ENCODE measurements at places on chromosomes 4 and X.

DNA sequence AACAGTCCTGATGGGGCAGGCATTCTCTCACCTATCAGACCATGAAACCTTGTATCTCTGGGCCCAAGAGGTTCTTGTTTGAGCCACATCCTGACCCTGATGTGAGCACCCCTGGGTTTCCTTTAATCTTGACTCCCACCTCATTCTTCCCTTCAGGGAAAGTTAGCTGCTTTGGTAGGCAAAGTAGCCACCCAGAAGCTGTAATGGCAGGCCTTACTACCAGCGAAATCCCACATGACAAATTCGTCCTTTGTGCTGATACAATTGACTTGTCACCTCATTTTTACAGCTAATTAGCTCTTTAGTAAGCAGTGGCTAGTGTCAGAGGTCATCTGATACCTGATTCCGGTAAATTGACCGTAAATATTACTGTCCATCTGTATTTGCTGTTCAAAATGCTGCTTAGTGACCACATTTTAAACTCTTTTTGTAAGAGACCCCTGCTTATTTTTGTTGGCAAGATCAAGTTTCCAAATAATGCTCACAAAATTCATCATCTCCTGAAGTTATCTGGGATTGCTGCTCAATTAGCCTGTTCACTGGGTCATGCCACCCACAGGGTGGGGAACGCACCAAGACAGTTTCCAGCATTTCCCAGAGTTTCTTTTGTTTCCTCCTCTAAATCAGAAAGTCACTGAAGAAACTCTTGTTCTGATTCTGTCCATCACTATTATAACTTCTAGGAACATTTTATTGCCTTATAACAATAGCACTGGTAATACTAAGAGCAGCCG lies 329.7 kb downstream of the GPAT3 start:
- DNase-seq, result no peak

DNA sequence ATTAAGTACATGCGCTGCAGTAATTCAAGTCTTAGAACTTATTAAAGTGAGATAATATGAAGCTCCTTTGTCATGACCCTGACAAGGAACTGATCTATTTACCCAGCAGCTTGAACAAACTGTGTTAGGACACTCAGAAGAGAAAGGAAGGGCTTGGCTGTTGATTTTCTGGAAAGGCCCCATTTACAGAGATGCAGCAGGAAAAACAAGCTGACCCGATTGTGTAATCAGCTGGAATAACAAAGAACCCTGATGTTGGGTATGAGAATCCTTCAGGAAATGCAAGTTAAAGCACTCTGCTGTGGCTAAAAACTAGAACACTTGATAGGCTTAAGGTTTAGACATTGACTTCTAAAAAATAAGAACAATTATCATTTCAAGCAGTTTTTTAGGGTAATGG lies 64.8 kb downstream of the TBC1D9 start:
- no peak for DNase-seq

- DNase-seq, result no peak
Measured at GRCh38 chrX:111133389-111133788, 37.4 kb downstream of the PAK3 start.

DNA sequence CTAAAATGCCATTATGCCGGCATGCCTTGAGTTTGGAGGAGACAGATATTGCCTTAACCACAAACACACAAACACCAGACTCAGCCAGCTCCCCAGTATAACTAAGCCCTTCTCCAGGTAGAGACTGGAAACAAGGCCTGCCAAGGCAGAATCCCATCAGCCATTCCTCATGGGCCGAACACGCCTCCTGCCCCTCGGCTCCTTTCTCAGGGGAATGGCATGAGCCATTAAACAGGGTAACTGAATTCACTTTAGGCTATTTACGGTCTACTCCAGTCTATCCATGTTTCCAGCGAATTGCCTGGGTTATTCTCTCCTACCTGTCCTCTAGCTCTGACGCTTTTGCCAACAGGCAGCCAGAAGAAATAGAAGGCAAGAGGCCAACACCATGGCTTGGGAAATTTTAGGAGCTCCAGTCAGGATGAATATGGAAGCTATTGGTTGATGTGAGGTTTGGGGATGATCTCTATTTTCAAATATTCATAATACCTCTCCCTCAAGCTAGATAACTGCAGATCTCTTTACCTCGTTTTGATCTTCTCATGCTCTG lies 4.9 kb downstream of the SEL1L3 start:
- no peak for DNase-seq

DNA sequence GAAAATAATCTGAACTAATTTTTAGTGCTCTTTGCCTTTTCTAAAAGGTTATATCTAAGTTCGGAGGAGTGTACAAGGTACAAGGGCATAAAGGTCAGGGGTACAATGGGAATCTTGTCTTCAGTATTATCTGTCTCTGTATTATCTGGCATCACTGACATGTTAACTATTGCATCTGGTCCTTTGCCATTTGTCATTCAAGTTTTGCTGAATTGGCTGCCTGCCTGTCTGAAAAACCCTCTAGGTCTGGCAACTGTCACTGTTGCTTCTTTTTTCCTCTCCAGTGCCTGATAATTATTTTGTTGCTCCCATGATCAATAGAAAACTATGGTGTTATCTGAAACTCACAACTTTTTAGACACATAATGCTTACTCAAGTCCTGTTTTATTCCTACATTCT lies 112.5 kb upstream of the STK26 start:
- no peak for DNase-seq

DNA sequence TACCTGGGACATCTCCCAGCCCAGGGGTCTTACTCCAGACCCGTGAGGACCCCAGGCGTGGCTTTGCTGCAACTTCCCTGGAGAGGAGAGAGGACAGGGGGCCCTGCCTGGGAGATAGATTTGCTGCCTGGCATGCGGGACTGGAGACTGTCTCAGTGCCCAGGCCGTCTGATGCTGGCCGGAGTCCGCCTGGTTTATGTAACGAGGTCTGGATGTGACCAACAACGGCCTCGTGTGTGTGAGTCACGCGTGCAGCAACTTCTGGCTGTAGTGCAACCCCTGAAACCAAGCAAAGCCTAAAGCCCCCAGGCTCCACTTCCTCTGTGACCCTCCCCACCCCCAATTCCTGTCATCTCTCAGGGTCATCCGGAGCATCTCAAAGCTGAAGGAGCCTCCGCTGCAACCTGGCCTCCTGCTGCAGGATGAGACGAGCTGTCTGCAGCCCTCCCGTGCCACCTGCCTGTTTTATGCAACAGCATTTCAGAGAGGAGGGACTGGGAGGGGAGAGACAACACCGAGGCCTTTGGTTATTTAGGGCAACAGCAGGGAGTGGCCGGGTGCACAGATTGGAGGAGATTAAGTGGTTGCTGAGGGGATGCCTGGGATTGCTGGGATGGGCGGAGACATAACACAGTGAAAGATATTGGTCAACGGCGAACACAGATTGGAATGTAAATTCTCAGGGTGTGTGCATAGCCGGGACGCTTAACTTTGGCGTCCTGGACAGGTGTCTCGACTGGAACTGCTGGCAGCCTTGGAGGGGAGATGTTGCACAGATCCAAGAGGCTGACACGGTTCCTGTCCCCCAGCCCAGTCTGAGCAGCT lies 16.0 kb downstream of the XG start:
- no peak for DNase-seq

- no peak for DNase-seq
Measured at GRCh38 chrX:133555782-133556458, 140.6 kb upstream of the GPC4 start.

- DNase-seq, result no peak
Measured at GRCh38 chr4:183202523-183202922, 103.5 kb downstream of the WWC2 start.

GRCh38 chr4:172412851-172413580 lies 599.8 kb downstream of the GALNTL6 start:
- no peak for DNase-seq

- no peak for DNase-seq
Measured at GRCh38 chr4:41043465-41043864, 170.9 kb downstream of the APBB2 start.

DNA sequence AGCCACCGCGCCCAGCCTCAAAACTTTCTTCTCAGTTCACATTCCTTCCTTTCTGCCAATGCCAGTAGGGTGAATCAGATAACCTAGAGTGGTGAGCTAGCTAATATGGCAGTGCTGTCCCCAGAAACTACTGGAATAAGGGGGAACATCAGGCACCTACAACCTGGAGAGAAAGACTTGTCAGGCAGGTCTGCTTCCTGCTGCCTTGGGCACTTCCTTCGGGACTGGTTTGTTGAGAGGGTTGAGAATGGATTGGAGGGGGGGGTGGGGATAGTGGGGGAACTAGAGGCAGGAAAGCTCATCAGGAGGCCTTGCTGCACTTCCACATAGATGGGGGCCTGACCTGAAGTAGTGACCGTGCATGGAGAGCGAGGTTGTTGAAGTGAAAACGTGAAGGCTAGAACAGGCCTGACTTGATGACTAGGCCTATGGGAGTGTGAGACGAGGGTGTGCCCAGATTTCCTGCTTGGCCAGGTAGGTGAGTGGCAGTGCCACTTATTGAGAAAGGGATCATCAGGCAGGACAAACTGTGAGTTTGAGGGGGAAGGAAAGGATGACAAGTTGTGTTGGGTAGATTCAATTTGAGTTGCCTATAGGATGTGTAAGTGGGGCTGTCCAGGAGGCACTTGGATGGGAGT lies 33.4 kb downstream of the SLC25A5 start:
- no peak for DNase-seq

DNA sequence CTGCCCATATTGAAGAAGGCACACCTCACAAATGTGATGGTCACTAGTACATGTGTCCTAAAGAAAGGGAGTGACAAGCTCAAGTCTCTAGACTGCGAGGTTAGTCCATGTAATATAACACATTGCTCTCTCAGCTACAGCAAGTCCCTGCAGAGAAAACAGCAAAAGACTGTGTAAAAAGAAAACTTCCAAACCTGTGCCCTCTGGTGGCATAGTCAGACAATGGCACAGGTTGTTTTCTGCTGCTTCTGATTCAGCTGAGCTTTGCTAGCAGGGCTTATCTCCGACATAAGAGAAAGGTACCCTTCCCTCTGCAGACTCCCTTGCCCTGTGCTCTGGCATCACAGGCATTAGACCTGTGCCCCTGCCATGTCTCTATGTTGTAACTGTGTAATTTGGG lies 1.4 kb upstream of the SERPINA7 start:
- DNase-seq, result no peak

DNA sequence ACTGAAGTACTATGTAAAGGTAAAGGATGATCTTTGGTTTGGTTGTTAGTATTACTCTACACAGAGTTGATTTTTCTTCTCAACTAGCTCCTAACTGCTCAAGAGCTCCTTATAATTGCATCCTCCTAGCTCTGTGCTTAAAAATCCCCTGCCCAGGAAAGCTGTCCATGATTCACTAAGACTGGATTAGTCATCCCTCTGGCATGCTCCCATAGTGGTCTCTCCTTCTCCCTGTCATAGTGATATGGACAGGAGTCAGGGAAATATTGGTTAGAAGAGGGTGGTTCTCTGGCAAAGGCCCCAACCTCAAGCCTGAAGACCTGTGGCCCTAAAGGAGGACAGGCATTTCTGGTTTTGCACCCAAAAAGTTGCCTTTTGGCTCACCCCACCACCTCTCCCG lies 242.3 kb upstream of the KCNIP4 start:
- DNase-seq, result no peak

DNA sequence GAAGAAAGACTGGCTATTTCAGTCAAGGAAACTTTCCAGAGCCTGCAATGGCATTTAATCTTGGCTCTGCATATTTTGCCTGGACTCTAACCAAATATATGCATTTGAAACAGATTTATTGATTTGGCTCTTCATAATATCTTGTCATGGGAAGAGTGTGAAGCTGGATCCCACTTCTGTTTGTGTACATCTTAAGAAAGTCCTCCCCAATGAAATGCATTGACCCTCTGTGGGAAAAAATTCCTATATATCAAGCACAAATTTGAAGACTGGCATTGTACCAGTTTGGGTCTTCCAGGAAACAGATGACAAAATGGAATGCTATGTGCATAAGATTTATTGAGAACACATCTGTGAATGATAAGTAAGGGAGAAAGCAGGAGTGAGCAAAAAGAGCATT lies 897.3 kb upstream of the TENM3 start:
- DNase-seq, result no peak

GRCh38 chr4:165867961-165868360 lies 5.1 kb upstream of the TLL1 start:
- no peak for DNase-seq
